ENCODE measurements at places on chromosomes 3 and 15. TPM values are rescaled to one million over a fixed set of nuclear protein-coding genes. Genes with fewer than 3 reads are reported as not detected.

DNA sequence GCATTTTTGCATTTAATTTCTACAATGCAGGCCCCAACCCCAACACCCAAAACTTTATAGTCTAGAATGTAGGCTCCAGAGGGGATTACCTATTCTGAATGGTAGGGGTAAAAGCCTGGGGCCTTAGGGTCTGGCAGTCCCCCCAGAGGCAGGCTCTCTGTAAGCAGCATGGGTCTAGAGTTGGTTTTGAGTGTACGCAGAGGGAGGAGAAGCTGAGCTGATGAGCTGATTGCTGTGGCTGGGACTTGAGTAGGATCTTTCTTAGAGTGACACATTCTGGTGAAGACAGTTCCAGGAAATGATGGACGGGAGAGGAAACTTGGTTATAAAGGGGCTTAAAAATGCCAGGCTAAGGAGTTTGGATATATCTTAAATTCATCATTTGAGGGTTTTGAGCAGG, 2.1 kb downstream of the LPP start:
- H3K4me3 ChIP-seq, result no peak overlapping the region
- peak overlapping the region; percentile 91 for H3K27ac ChIP-seq
- no peaks in the 10 kb centered on the region for H3K36me3 ChIP-seq
- no peak for DNase-seq
- H3K27me3 ChIP-seq, result no peaks in the 10 kb centered on the region

DNA sequence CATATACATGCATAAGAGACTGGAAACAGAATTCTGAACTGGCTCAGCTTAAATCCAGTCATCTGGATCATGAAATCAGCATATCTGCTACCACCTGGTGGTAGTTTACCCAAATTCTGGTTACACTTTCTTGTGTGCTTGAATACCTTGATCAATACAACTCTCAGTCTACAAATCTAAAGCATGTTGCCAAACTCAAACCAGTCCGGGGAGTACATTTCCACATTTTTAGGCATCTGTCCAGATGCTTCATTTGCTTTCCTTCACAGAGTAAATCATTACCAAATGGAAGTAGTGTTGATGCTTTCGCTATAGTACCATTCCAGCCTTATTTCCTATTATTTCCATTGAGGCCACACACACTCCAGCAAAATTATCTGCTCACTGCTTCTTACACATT, 126.4 kb downstream of the P2RY1 start:
- peak; percentile 54 for DNase-seq
- H3K4me1 ChIP-seq, result peaks cover 3% of the 10 kb centered on the region
- no peak overlapping the region for H3K4me3 ChIP-seq
- no peak overlapping the region for H3K27ac ChIP-seq
- H3K27me3 ChIP-seq, result no peaks in the 10 kb centered on the region

- no peak for DNase-seq
- H3K36me3 ChIP-seq, result no peaks in the 10 kb centered on the region
- no peaks in the 10 kb centered on the region for H3K4me1 ChIP-seq
- no peaks in the 10 kb centered on the region for H3K27me3 ChIP-seq
Observed at GRCh38 chr3:37308247-37308646, 133.9 kb upstream of the LRRFIP2 start.

- no peaks in the 10 kb centered on the region for H3K27me3 ChIP-seq
- DNase-seq, result no peak
- H3K4me1 ChIP-seq, result no peaks in the 10 kb centered on the region
- no peak overlapping the region for H3K27ac ChIP-seq
Observed at GRCh38 chr3:33791477-33792166, 6.8 kb upstream of the PDCD6IP start.

DNA sequence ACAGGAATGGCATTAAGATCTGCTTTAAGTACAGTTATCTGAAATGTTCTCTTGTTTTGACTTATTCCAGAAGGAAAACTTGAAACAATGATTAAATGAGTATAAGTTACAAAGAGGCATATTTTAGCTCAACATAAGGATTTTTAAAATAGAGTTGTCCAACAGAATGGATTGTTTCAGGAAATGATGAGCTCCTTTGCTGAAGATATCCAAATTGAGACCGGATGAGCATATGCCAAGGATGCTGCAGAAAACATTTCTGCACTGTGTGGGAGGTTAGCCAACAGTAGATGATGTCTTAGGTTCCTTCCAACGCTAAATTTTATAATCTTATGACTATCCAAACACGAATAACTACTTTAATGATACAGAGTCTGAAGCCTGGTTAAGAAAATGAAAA, 226.5 kb upstream of the NANOGP8 start:
- no peaks in the 10 kb centered on the region for H3K4me1 ChIP-seq
- no peak for DNase-seq
- H3K4me3 ChIP-seq, result no peak overlapping the region
- H3K27ac ChIP-seq, result no peak overlapping the region

DNA sequence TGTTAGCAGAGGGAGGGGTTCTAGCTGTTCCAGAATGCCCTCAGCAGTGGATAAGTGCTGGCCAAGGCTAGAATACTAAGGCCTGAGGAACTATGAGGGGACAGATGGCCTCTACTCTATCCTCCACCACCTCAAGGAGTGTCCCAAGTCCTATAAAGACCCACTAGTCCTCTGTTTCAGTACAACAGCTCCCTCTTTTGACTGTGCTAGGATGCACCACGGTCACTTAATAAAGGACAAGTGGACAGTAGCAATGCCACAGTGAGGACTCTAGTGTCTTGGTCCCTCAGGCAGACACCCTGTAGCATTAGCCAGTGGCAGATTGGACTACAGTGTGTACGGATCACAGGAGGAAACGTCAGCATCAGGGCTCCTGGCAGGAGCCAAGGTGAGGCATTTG, 171.8 kb upstream of the PROK2 start:
- DNase-seq, result no peak
- no peaks in the 10 kb centered on the region for H3K4me1 ChIP-seq
- H3K4me3 ChIP-seq, result no peak overlapping the region
- no peak overlapping the region for H3K27ac ChIP-seq

DNA sequence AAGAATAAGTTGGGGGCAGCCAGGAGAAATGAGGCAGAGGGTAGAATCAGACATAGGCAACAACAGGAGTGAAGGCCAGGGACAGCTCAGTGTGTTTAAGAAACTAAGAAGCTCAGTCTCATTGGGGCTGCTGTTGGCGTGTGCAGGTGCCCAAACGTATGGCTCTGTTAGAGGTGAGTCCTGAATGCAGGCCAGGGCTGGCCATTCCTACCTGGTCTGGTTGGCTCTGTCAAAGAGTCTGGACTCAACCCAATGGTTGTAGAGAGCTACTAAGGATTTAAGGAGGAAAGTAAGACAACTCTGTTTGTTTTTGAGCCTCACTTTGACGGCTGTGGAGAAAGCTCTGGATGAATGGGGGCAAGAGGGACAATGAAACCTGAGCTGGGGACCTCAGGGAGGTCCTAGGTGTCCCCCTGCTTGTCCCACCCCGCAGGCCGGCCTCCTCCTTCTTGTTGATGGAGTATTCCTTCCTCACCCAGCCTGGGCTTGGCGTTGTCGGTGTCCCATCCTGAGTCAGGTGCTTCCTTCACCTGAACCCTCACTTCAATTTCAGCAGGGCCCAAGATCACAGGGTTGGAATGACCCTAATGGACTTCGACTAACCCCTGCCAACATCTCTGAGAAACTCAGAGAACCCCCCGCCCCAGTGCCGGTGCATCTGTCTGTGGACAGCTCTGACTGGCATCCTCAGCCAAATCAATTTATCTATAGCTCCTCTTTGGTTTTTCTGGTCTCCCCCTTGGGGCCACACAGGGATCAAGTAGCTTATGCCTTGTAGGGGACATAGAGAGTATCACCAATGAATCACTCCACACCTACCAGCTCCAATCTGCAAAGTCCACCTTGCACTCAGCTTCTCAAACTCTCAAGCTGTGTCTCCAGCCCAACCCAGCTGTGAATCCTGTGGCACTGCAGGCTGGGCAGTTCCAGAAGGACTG, 8.3 kb downstream of the ITGA11 start:
- no peaks in the 10 kb centered on the region for H3K36me3 ChIP-seq
- H3K27ac ChIP-seq, result no peak overlapping the region
- no peaks in the 10 kb centered on the region for H3K27me3 ChIP-seq
- DNase-seq, result no peak
- no peaks in the 10 kb centered on the region for H3K4me1 ChIP-seq

GRCh38 chr3:129613367-129613740, 6.9 kb upstream of the PLXND1 start:
- no peaks in the 10 kb centered on the region for H3K4me1 ChIP-seq
- no peak overlapping the region for H3K27ac ChIP-seq
- H3K27me3 ChIP-seq, result no peaks in the 10 kb centered on the region
- H3K4me3 ChIP-seq, result no peak overlapping the region

- no peak overlapping the region for H3K27ac ChIP-seq
- no peaks in the 10 kb centered on the region for H3K27me3 ChIP-seq
- H3K36me3 ChIP-seq, result no peaks in the 10 kb centered on the region
- no peak for DNase-seq
- H3K4me1 ChIP-seq, result no peaks in the 10 kb centered on the region
Observed at GRCh38 chr15:32106401-32107381, 76.4 kb downstream of the CHRNA7 start.

- no peak overlapping the region for H3K27ac ChIP-seq
- no peaks in the 10 kb centered on the region for H3K4me1 ChIP-seq
- no peaks in the 10 kb centered on the region for H3K36me3 ChIP-seq
- H3K4me3 ChIP-seq, result no peak overlapping the region
Observed at GRCh38 chr3:34207806-34208205, 409.4 kb downstream of the PDCD6IP start.

DNA sequence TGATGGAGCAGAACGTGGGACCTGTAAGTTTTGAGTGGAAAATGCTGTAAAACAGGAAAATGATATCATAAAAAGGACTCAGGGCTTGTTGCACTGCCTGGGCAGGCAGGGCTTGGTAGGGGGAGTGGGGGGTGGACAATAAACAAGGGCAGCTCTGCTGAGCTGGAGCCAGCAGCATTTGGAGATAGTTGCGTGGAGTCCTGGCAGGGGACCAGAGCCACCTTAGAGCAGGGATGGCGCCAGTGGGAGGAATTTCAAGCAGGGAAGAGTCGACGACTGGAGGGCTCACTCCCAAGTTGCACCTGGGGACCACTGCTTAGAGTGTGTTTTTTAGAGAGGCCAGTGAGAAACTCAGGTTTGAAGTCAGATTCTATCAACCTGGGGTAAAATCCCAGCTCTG, 22.7 kb upstream of the FRMD4B start:
- H3K27ac ChIP-seq, result no peak overlapping the region
- H3K36me3 ChIP-seq, result no peaks in the 10 kb centered on the region
- H3K4me1 ChIP-seq, result no peaks in the 10 kb centered on the region
- no peak overlapping the region for H3K4me3 ChIP-seq
- no peaks in the 10 kb centered on the region for H3K27me3 ChIP-seq

DNA sequence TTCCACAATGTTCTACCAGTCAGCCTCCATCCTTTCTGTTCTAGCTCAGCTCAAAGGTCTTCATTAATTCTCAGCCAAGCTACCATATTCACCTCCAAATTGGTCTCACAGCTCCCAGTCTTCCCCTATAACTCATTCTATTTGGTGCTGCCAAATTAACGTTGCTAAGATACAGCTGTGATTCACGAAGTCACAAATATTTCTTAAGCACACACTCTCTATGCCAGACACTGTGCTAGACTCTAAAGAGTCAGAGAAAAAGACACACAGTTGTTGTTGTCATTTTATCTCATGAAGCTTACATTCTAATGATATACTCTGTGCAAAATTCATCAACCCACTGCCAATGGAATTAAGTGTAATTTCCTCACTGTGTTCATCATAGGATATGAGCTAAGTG, 102.8 kb downstream of the FRMD5 start:
- H3K36me3 ChIP-seq, result no peaks in the 10 kb centered on the region
- no peak overlapping the region for H3K4me3 ChIP-seq
- H3K27me3 ChIP-seq, result no peaks in the 10 kb centered on the region
- no peaks in the 10 kb centered on the region for H3K4me1 ChIP-seq
- DNase-seq, result no peak
- H3K27ac ChIP-seq, result no peak overlapping the region

DNA sequence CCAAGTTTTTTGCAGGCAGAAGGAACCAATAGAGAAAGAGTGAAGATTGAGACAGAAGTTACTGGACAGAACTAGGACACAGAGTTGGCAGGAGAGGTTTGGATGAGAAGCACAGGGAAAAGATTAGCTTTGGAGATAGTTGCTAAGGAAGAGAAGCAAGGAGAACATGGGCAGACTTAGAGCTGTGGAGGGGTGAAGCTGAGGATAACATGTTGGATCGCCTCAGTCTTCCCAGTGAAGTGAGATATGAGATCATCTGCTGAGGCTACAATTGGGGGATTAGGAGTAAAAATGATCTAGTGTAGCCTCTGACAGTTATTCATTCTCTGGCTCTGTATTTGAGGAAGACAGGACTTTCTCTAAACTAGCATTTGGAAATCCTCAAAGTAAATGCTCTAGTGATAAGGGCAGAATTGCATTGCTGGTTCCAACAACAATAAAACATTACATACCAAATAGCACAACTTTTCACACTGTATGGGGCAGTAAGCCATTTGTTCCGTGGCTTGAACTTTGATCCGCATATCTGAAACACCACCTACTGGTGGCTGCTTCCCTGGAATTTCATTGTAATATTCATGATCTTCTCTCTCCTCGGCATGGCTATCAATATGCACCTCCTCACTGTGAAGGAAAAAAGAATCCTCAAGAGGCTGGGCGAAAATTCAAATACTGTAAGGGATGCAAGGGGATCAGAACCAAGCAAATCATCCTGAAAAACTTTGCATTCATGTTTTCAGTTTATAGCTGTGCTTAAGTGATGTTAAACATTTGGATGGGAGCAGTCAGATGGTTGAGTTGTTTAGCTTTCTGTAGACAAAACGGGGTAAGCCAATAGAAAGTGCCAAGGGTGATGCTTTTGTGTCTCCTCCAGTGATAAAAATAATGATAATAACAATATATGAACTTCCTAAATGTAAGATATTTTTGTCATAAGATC, 22.2 kb upstream of the EID1 start:
- no peaks in the 10 kb centered on the region for H3K4me1 ChIP-seq
- no peak overlapping the region for H3K27ac ChIP-seq
- no peaks in the 10 kb centered on the region for H3K36me3 ChIP-seq

- DNase-seq, result no peak
- no peaks in the 10 kb centered on the region for H3K27me3 ChIP-seq
- no peaks in the 10 kb centered on the region for H3K36me3 ChIP-seq
- no peak overlapping the region for H3K4me3 ChIP-seq
- H3K4me1 ChIP-seq, result no peaks in the 10 kb centered on the region
- no peak overlapping the region for H3K27ac ChIP-seq
Observed at GRCh38 chr3:153219146-153219545, 57.1 kb downstream of the RAP2B start.

DNA sequence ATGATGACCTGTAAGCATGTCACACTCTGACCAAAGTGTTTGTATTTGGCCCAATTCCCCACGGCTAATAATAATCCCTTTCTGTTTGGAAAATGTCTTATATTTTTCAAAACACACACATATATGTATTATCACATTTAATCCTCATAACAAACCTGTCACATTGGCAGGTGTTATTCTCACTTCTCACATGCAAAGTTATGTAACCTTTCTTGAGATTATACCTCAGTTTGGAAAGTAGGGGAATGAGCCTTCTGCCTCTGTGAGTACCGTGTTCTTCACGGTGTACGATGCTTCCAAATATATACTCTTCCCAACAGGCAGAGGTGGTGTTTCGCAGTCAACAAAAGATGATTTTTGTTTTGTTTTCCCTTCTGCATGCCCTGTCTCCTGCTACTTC, 205.6 kb downstream of the TP63 start:
- H3K27me3 ChIP-seq, result peaks cover 2% of the 10 kb centered on the region
- DNase-seq, result no peak
- no peaks in the 10 kb centered on the region for H3K4me1 ChIP-seq
- H3K27ac ChIP-seq, result no peak overlapping the region

The SLC27A2 gene
- total RNA-seq, result 4.7 TPM

The POPDC2 gene
- 26.5 TPM for total RNA-seq

The ISLR2 gene
- total RNA-seq, result 4.3 TPM

The GOLGA8T gene
- not detected for total RNA-seq

The FANCD2OS gene
- 2.3 TPM for total RNA-seq

The POLQ gene
- total RNA-seq, result 1.0 TPM

The ANKRD34C gene
- total RNA-seq, result not detected
